Right renal pelvis (tissue), 4 donors: ENCODE measurements at places on chromosomes 12 and 14.

DNA sequence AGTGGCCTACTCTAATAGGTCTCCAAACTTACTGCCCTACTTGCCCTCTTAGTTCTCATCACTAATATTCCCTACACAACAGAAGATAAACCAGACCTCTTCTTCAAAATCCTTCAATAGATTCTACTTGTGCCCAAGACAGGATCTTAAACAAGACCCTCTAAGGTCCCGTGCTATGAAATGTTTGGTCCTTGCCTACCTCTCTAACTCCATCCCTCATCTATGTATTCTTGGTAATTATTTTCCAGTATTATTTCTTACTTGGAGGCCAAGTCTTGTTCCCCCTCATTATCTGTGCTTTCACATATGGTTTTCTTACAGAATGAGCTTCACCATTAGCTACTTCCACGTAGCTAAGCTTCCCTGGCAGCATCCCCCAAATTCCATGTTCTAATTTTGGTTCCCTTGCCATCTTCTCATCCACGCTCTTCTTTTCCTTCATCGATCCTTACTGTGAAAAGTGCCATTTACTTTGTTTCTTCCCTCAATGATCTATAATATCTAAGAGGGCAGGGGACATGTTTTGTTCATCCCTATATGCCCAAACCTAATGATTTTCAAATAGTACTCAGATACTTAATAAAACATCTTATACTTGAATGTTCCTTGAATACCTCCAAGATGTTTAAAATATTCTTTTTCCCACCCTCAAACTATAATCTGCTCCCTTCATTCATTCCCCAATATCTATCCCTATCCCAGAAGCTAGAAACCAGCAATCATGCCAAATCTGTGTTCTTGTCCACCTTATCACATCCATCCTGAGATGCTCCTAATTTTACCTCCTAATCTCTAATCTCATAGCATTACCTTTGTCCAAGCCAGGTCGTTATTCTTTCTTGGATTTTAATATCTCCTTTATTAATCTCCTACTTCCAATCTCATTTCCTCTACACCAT lies 10.1 kb downstream of the HNRNPC start:
- DNase-seq, result no peak

- DNase-seq, result no peak
These were observed 22.7 kb upstream of the KRT78 start for GRCh38 chr12:52871291-52872039.

DNA sequence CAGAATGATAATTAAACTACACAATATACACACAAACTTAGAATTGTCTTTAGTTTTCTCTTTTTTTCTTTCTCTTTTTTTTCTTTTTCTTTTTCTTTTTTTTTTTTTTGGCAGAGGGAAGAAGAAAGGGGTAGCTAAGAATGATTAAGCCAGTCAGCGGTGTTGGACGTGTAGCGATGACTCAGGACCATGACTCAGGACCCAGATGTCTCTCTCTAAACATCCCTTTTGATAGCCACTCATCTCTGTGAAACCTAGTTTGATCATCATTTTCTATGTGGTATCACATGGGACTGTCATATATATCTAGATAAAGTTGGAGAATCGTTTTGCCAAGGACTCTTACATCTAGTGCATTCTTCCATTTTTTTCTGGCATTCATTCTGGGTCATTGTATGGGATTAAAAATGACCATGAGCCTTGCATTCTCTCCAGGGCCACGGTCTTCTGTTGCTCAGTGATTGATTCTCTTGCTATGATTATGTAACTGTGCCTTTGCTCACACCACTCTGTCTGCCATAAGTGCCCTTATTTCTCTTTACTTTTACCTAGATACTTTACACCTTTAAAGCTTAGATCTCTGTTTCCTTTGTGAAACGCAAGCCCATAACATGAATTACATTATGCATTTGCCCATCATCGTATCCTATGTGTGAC lies 26.6 kb upstream of the NRXN3 start:
- DNase-seq, result no peak

DNA sequence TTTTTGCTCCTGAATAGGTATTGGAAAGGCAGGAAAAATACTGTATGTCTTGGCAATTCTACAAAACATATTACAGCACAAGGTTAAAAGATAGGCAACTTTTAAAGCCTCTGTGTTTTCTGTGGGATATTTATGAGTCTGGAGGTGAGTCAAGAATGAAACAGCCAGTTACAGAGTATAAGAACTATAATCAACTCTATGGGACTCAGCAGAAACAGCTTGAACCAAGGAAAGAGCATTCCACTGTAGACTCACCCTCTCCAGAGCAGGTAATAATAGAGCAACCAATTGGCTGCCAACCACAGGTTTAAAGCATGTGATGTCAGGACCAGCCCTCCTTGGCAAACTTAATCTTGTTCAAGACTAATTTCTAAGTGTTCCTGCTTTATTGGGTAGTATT lies 100.5 kb upstream of the MDM1 start:
- no peak for DNase-seq

DNA sequence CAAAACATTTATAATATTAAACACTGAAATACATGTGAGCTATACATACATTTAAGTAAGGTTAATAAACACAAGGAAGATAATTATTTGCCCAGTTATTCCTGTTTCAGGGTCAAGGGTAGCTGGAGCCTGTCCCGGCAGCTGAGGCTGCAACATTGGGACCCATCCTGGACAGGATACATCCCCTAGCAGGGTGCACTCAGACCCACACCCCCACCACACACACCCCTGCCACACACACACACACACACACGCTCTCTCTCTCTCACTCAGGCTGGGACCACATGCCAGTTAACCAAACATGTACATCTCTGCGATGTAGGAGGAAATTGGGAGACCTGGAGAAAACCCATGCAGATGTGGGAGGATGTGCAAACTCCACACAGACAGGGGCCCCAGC lies 112.6 kb upstream of the TMCC3 start:
- no peak for DNase-seq

GRCh38 chr12:105733579-105733978 lies 403.1 kb downstream of the C12orf75 start:
- DNase-seq, result no peak
